Mesothelial cell of epicardium (in vitro differentiated cells): ENCODE measurements at places on chromosomes 1 and 21. TPM values are rescaled to one million over a fixed set of nuclear protein-coding genes. Genes with fewer than 3 reads are reported as not detected.

CHIA gene
- total RNA-seq, result not detected in 3 replicates

RPL11 gene
- total RNA-seq, result 1,158 to 1,228 TPM (median 1,198 TPM) in 3 replicates

IFNLR1 gene
- total RNA-seq, result 12.1 to 13.0 TPM (median 12.1 TPM) in 3 replicates

GPR37L1 gene
- total RNA-seq, result 0.07 to 0.11 TPM (median 0.09 TPM) in 3 replicates

FDPS gene
- total RNA-seq, result 153 to 166 TPM (median 162 TPM) in 3 replicates

DFFB gene
- total RNA-seq, result 10.7 to 11.0 TPM (median 10.9 TPM) in 3 replicates

ETV3L gene
- not detected in 3 replicates for total RNA-seq

KPRP gene
- not detected in 3 replicates for total RNA-seq

SAMSN1 gene
- 0.27 to 0.36 TPM (median 0.29 TPM) in 3 replicates for total RNA-seq

GRCh38 chr1:241557551-241558193 is 25.5 kb downstream of the KMO start:
- DNase-seq, result no peak

DNA sequence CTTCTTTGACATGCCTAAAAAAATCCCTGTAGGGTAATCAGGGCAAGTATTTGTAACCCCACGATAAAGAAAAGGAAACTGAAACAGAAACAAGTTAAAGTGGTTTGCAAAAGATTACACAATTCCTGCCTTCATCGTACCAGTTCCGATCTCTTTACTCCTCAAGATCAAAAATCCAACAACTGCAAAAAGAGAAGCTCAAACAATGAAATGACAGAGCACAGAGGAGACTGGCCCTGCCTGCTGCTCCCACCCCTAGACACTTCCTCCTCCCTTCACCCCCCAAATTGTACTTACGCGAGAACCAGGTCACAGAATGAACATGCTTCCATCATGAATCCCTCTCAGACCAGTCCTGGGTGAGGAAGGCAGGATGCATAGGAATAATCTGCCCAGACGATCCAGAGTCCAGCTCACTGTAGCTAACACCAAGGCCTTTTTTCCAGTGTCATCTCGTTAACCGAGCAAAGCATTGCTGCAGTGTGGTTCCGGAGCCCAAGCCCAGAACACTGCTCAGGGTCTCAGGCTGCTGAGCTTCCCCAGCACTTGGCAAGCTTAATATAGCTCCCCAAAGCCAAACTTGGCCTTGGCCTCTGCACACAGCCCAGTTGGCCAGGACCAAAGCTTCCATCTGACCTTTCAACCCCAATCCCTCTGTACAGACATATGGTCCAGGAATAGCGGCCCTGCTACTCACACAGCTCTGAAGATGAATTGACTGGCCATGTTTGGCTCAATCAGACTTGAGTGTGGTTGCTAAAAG is 20.3 kb downstream of the RXRG start:
- no peak for DNase-seq

- DNase-seq, result no peak
These were observed 41.6 kb downstream of the PARP1 start for GRCh38 chr1:226366290-226366689.

- DNase-seq, result no peak
These were observed 354.9 kb upstream of the SNX7 start for GRCh38 chr1:98306517-98307089.

DNA sequence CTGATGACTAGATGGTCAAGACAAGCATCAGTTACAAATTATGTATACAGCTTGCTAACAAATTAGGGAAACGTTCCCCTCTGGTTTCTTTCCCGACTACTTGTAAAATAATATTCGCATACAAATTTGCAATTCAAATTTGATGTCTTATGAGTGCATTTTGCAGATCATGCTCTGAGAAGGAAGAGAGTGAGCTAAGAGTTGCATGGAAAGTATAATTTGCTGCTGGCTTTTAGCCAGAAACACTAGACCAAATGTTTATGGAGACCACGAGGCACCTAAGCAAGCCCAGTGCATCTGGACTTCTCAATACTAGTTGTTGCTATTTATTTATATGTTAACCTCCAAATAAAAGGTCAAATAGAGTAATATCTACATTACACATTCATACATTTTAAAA is 216.0 kb downstream of the SMYD3 start:
- no peak for DNase-seq

GRCh38 chr1:36707221-36707620 is 224.5 kb upstream of the CSF3R start:
- no peak for DNase-seq

DNA sequence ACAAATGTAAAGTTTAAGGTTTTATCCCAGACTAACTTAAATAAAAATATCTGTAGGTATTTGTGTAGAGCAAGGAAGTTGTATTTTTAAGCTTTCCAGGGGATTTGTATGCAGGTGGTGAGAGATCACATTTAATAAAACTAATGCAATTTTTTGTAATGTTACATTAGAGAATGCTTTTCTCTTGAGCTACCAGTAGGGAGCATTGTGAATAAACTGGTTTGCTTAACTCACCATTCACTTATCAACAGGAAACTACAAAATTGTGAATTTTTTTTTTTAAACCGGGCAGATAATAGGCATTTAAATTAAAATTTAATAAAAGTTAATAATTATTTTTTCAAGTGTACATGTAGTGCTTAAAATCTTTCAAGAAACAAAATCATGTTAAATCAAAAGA is 78.6 kb downstream of the IVNS1ABP start:
- no peak for DNase-seq

DNA sequence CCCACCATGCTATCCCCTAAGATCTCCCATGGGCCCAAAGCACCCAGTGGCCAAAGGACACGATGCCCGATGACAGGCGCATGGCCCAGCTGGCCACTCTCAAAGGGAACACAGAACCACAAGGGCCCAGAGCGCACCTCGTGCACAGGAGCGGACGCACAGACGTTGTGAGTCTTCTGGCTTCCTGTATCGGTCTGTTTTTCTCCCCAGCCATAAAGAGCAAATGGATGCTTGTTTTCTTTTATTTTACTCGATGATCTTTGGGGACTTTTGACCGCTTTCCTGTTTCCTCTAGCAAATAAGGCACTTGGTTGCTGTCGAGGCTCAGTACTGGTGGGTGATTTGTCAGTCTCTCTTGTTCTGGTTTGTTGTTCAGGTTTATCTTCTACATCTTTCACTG is 16.2 kb downstream of the CCSAP start:
- DNase-seq, result no peak

DNA sequence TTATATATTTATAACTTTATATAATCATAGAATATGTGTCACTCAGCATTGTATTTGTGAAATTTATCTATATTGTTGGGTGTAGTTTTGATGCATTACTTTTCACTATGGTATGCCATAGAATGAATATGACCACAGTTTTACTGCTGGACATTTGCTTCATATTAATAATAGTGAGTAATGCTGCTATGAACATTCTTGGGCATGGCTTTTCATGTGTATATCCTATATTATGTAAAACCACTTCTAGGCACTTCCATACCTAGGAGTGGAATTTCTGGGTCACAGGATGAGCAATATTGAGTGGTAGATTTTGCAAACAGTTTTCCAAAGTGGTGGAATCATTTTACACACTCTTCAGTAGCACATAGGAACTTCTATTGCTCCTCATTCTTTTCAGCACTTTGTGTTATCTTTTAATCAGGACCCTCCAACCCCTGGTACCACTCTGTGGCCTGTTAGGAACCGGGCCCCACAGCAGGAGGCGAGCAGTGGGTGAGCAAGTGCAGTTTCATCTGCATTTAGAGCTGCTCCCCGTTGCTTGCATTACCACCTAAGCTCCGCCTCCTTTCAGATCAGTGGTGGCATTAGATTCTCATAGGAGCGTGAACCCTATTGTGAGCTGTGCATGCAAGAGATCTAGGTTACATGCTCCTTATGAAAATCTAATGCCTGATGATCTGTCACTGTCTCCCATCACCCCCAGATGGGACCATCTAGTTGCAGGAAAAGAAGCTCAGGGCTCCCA is 56.0 kb upstream of the CNIH3 start:
- no peak for DNase-seq
